ENCODE measurements at places on chromosomes 13 and 19. TPM values are rescaled to one million over a fixed set of nuclear protein-coding genes. Genes with fewer than 3 reads are reported as not detected.

GRCh38 chr19:29365836-29366417 lies 153.0 kb upstream of the UQCRFS1 start:
- ATAC-seq = no peak

DNA sequence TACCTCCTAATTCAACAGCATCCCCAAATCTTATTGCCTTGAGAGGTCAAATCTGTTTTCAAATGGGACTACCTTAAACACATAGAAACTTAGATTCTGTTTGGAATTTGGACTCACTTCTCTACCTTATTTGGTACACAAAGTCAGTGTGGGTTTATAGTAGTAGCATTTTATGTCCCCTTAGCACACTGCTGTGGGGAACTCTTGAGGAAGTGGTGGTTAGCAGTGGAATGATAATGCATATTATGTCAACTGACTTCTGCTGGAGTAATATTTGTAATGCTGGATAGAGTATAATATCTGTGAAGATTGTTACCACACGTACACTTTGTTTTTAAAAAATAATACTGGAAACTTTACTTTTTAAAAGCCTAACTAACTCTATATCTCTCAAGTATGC lies 386.3 kb downstream of the NDFIP2 start:
- no peak for ATAC-seq

- ATAC-seq = no peak
Measured at GRCh38 chr13:62721893-62722292, 1306.2 kb upstream of the PCDH20 start.

GRCh38 chr19:8512115-8512967 lies 1.6 kb downstream of the ZNF414 start:
- ATAC-seq = peak; percentile 42

- peak; percentile 30 for ATAC-seq
Measured at GRCh38 chr19:42005504-42005903, 11.5 kb upstream of the ATP1A3 start.

DNA sequence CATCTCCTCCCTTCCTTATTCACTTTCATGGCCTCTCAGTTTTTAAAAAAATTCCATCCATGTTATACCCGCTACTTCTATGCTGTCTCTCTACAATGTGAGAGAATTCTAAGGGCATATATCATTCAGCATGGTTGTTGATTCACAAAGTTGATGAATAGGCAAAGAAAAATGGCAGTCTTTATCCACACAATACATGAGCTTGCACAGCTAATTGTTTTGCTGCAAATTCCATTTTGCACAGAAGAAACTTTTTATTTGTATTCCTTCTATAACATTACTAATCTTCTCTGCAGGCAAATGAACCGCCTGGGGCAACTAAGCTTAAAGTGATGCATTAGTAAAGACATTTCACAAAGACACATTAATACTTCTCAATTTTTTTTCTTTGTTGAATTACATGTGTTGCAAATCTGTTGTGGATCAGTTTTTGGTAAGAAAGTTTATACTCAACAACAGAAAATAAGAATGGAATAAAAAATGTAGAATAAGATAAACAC lies 196.9 kb downstream of the LIG4 start:
- no peak for ATAC-seq

GRCh38 chr13:35144166-35144890 lies 202.3 kb downstream of the NBEA start:
- no peak for ATAC-seq

GRCh38 chr13:107301724-107302374 lies 733.9 kb upstream of the ARGLU1 start:
- ATAC-seq = no peak

GRCh38 chr19:18780631-18781030 lies 10.5 kb downstream of the COMP start:
- ATAC-seq = no peak

GRCh38 chr13:77222000-77222690 lies 104.7 kb downstream of the MYCBP2 start:
- no peak for ATAC-seq

- no peak for ATAC-seq
Measured at GRCh38 chr13:26596458-26596857, 39.0 kb downstream of the WASF3 start.

DNA sequence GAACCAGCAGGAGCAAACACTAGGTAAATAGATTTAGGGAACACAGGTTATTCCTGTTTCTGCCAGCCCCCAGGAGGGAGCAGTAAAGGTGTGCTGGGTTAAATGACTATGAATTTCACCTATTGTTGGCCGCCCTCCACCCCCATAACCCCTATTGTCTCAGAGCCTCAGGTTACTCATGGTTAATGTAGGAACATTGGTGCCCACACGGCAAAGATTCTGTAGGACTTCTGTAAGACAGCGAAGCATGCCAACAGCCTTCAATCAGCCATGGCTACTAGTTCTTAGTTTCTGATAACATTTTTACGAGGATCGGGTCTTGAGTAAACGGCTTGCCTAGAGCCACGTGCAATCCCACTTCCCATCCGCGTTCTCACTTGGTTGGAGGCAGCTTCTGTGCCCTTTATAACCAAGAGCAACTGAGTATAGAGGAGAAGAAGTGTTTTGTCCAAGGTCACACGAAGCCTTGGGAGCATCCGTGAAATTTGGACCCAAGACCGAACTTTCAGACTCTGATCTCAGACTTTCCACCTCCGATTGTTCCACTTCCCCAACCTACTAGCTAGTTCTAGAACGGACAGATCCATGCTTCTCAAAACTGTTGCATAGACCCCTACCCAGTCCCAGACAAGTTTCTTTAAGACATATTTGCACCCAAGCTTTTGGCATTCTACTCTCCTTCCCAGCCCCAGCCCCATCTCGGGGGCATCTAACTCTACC lies 5.1 kb upstream of the CACNG8 start:
- ATAC-seq = no peak

GRCh38 chr13:102984210-102984609 lies 82.0 kb downstream of the SLC10A2 start:
- no peak for ATAC-seq

GRCh38 chr19:33677745-33678426 lies 56.1 kb downstream of the CHST8 start:
- ATAC-seq = no peak

- ATAC-seq = no peak
Measured at GRCh38 chr13:98265692-98266551, 88.9 kb upstream of the RNF113B start.

- ATAC-seq = no peak
Measured at GRCh38 chr19:58317476-58318072, 9.2 kb upstream of the ZSCAN22 start.

DNA sequence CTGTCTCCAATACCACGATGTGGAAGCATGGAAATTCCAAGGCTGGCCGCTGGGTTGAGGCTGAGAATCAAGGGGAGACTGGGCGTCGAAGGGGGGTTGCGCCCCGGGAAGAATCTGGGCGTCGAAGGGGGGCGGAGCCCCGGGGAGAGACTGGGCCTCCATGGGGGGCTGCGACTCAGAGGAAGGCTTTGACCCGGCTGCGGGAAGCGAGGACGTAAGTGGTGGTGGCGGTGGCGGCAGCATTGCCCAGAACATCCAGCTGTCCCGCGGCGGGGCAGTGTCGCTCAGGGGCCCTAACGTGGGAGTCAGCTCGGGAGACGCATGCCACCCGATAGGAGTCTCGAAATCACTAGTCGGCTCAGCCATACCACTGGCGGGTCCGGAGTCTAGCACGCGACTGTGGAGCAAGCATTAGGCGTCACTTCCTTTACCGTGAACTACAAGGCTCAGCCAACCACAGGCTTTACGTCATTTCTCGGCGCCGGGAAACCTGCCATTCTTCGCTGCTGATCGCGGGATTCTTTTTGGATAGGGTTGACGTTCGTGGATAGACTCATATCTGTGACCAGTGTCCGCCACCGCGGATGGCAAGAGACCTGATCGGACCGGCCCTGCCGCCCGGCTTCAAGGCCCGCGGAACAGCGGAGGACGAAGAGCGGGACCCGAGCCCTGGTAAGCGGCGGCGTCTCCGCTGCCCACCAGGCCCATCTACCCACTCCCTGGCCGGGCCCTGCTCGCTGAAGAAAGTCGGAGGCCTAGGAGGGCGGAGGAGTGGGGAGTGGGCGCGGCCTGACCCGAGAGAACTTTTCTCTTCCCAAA lies at the start of the genes GPALPP1 and NUFIP1:
TSS of gene GPALPP1 (plus strand) at position 468 of the 819 bp plus-strand sequence. CDS start at position 585, 117 bp downstream.
TSS of gene NUFIP1 (minus strand) at position 401 of the 819 bp plus-strand sequence. CDS start at position 366, 35 bp downstream.
- ATAC-seq = peak; percentile 97

GRCh38 chr19:44813070-44813840 lies 4.4 kb downstream of the BCAM start:
- no peak for ATAC-seq

DNA sequence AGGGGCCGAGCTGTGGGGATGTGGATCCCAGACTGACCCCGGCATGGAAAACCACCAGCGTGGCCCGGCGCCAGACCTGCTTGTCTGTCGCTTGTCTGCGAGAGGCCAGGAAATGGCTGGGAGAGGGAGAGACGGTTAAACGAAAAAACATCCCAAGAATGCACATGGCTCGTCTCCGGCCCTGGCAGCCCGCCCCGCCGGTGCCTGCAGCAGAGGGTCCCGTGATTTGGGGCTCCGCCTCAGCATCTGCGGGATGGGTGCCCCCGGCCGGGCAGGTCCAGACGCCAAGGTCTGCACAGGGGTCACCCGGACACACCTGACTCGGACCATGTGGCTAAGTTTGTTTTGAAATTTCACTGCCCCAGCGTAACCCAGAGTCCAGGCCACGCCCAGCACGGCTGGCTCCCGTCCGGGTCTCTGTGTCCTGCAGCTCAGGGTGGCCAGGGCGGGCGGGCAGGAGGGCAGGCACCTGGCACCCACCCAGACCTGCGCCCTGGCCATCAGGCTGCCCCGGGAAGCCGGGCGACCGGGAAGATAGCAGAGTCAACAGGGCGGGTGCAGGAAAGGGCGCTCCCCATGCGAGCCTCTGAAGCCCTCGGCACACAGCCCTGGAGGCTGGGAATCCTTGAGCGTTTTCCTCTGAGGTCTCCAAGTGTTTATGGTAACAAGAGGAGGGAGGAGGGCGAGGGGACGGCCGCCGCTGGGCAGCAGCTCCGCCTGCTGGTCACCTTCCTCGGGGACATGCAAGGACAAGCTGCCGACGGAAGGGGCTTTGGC lies 103.2 kb downstream of the GADD45B start:
- peak; percentile 71 for ATAC-seq

DNA sequence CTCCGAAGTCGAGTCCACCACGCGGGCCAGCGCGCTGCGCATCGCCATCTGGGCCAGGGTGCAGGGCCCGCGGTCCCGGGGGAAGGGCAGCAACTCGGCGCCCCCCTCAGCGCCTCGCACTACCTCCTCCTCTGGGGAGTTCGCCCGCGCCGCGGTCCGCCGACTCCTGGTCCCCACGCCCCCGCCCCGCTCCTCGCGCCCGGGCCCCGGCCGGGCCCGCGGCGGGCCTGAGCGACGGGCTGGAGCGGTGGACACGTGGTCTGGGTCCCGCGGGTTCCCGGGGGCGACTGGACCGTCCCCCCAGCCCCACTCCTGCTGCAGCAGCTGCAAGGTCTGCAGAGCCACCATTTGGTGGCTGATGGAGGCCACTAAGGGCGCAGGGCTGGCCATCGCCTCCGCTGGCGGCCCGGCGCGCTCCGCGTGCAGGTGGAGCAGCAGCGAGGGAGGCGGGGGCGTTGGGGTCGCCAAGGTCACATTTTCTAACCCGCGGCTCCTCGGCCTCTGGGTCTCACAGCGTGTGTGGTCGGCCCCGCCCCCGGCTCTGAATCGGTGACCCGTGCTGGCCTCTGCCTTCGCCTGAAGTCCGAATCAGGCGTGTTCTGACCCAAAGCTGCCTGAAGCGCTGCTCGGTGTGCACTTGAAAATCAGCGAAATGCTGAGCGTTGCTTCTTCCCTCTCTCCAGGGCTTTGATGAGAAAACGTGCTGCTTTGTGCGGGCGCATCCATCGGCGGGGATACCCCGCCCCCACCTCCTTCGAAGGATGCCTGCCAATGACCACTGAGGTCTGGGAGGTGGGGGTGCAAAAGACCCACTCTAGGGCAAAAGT lies at the start of gene DLEU7:
TSS of gene DLEU7 (minus strand) at position 436 of the 827 bp plus-strand sequence. CDS start at position 390, 46 bp downstream.
- no peak for ATAC-seq

DNA sequence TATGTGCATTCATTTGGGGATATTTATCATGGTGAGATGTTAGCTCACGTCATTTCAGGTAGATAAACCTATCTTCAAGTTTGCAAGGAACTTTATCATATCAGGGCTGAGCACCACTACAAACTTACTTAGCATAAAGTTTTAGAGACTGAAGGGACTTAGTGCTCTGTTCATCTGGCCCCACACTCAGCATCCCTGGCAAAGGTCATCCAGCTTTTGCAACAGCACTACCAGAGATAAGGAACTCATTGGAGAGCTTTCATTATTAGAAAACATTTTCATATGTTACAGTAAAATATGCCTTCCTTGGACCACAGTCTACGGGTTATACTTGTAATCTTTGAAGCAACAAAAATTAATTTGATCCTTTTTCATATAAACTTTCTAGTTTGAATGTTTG lies 263.4 kb downstream of the POU4F1 start:
- ATAC-seq = no peak

GRCh38 chr19:49117677-49118564 lies 1.0 kb downstream of the C19orf73 start:
- ATAC-seq = no peak

DNA sequence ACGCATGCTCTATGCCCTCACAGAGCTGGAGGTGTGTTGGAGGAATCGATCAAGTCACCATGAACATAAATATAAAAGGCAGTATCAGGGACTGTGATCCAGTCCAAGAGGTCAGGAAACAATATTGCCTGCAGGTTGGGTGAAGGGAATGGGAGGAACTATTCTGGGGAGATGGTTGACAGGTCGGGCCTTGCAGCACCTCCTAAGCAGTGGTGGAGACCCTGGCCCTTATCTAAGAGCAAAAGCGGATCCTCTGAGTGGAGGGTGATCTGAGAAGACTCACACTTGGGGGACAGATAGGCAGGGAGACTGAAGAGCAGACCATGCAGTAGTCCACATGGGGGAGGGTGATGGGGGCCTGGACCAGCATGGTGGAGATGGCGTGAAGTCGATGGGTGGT lies 213.5 kb downstream of the SLC7A1 start:
- no peak for ATAC-seq

DNA sequence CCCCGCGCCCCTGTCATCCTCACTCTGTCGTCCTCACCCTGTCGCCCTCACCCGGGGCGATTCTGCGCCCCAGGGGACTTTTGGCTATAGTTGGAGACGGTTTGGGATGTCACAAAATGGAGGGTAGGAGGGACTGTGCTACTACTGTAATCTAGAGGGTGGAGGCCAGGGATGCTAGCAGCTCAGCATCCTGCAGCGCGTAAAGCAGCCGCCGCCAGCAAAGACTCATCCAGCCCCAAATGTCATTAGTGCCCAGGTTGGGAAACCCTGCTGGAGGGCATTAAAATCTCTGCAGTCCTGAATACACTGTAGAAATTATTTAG lies 362 bp downstream of the ZNF557 start:
- ATAC-seq = peak; percentile 12

The CLC gene
- not detected for total RNA-seq

The SPACA4 gene
- total RNA-seq = 0.64 TPM

The IFI30 gene
- total RNA-seq = 17.0 TPM

The CACNG6 gene
- not detected for total RNA-seq

The HIF3A gene
- total RNA-seq = 4.0 TPM

The TEX26 gene
- total RNA-seq = not detected

The ZNF66 gene
- total RNA-seq = 2.4 TPM

The CFAP97D2 gene
- not detected for total RNA-seq

The C5AR2 gene
- total RNA-seq = 1.7 TPM

The SIGLECL1 gene
- total RNA-seq = not detected

The CD37 gene
- 3.5 TPM for total RNA-seq

The CYP2F1 gene
- 0.36 TPM for total RNA-seq

The C13orf46 gene
- total RNA-seq = 0.08 TPM

The CEACAM3 gene
- total RNA-seq = not detected

The SIGLEC7 gene
- total RNA-seq = 0.44 TPM

The EBI3 gene
- total RNA-seq = 0.44 TPM

The RNF113B gene
- not detected for total RNA-seq

Data from esophagus mucosa (tissue), 1 donor.